Cerebellar cortex (tissue), 1 donor: ENCODE measurements at places on chromosomes 13 and 19.
A peak's percentile ranks its signal among the peaks of the same experiment; 100 is the strongest.

DNA sequence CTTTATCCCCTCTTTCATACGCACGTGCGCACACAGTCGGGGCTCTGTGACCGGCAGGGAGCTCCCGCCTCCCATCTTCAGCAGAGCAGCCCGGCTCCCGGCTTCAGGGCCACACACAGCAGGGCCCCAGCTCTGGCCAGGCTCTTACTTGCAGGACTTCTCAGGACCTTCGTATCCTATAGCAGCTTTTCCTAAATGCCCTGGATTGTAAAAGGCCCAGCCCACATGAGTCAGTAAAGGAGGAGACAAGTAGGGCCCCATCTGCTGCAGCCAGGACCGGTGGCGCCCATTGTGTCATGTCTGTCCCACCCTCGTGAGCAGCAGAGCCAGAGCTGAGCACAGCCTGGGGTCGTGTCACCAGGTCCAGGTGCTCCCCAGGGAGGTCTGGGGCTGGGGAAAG, 107.6 kb upstream of the VSTM2B start:
- no peak for DNase-seq

- DNase-seq = no peak
Measured at GRCh38 chr13:77425705-77426104, 98.8 kb upstream of the MYCBP2 start.

- no peak for DNase-seq
Measured at GRCh38 chr13:84563611-84564010, 681.3 kb upstream of the SLITRK1 start.

- no peak for DNase-seq
Measured at GRCh38 chr19:33132425-33132824, 511 bp downstream of the WDR88 start.

- no peak for DNase-seq
Measured at GRCh38 chr19:54851353-54851752, 1.1 kb downstream of the KIR3DL2 start.

GRCh38 chr13:77310161-77310560, 16.7 kb downstream of the MYCBP2 start:
- DNase-seq = no peak

- no peak for DNase-seq
Measured at GRCh38 chr19:11453468-11454341, 18.3 kb downstream of the PRKCSH start.

DNA sequence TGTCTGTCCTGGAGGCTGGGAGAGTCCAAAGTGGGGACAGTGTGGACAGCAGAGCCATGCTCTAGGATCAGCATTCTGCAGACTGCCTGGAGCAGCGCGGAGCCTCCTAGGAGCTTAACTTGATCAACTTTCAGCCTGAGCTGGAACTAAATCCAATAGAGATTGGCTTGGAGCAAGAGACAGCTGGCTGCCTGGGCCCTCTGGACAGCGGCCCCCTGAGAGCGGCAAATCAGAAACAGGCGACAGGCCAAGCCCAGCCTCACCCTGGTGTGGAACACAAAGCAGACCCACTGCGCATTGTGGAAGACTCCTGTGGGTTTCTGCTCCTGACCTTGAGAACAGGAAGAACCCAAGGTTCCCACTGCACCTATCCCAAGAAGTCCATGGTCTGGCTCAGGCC, 462.2 kb downstream of the TSHZ3 start:
- no peak for DNase-seq

GRCh38 chr19:40089462-40089861, 1.3 kb downstream of the ZNF780A start:
- DNase-seq = peak; percentile 27

GRCh38 chr13:70668293-70668692, 560.0 kb upstream of the KLHL1 start:
- no peak for DNase-seq
